ENCODE measurements at places on chromosomes 4 and X.

DNA sequence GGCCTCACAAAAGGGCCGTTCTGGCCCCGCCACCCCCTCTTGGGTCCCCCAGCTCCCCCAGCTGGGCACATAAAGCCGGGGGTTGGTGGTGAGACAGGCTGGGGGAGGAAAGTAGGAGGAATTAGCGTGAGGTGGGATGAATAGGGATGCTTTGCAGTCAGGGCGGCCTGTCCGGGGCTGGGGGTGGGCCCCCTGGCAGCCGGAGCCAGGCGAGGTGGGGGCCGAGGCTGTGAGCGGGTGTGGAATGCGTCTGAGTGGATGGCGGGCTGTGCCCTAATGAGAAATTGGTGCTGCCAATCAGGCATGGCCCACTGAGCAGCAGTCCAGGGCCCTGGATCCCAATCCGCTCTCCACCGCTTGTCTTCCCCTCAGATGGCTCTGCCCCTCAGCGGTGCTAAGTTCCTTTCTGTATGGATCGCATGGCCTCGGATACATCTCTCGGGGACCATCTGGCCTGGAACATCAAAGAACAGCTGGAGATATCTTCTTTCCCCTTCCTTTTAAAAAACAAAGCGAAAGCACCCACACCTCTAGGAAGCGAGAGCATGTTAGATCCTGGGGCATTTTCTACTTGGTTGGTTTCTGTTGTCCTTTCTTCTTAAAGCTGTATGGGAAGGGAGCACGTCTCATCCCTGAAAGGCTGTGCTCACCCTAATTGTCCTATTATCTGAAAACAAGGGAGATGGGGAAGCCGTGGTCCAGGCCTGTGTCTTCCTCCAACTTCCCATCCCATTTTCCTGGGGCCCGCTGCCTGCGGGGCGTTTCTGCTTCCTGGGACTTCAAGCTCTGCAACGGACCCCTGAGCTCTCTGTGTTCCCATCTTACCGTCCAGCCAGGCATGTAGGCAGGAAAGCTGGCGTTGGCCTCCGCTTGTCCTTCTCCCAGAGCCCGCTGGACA is 106.9 kb downstream of the SORCS2 start:
- DNase-seq, result no peak

DNA sequence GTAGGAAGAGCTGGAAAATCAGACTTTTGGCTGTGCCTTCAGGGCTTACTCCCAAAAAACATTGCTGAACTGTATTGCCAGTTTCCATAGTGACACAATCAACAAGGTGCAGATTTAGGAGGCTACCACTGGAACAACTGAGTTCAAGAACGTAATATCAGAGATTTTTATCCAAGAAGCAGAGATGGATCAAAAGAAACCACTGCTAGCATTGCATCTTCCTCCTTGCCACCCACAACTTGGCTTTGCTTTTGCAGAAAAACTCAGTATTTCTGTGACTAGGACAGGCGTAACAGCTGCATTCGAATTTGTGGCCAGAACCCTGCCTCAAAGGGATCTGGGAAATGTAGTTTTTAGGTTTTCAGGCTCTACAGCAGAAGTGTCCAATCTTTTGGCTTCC is 27.8 kb upstream of the WDFY3 start:
- DNase-seq, result no peak

DNA sequence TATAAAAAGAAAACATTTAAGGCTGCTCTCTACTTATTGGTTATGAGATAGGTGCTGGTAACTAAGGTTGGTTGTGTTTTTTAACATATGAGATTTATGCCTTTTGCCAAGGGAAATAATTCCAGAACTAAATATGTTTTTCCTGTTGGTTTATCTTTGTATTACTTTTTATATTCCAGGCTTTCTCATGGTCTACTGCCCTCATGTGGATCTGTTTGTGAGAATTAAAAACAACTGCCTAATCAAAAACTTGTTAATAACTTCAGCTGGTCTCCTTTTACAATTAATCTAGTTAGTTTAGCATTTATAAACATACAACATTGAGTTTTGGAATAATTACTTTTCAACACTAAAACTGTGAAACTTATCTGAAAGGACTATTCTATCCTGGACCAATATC is 1208.3 kb downstream of the ADGRL3 start:
- no peak for DNase-seq

DNA sequence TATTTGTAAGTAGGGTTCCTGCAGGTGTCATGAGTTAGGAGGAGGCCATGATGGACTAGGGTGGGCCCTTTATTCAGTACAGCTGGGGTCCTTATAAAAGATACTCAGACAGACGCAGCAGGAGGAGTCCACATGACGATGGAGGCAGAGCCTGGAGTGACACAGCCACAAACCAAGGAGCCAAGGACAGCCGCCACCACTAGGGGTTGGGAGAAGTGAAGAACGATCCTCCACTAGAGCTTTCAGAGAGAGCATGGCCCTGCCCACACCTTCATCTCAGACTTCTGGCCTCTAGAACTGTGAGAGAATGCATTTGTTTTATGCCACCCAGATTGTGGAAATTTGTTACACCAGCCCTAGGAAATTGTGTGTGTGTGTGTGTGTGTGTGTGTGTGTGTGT is 31.1 kb downstream of the JAKMIP1 start:
- DNase-seq, result no peak

- no peak for DNase-seq
These were observed 52.2 kb downstream of the AMMECR1 start for GRCh38 chrX:110265661-110266060.

DNA sequence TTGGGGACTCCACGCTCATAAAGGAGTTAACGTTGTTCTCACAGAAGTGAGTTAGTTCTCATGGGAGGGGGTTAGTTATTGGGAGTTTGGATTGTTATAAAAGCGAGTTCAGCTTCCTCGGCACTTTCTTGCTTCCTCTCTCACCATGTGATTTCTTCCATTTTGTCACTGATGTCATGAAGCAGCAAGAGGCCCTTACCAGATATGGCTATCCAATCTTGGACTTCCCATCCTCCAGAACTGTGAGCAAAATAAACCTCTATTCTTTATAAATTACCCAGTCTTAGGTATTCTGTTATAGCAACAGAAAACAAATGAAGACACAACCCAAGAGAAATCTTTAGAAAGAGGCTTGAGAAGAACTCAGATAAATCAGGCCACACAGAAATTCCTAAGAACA is 29.5 kb downstream of the RELL1 start:
- no peak for DNase-seq

- DNase-seq, result no peak
These were observed 5.7 kb downstream of the ACOT9 start for GRCh38 chrX:23737413-23737812.

DNA sequence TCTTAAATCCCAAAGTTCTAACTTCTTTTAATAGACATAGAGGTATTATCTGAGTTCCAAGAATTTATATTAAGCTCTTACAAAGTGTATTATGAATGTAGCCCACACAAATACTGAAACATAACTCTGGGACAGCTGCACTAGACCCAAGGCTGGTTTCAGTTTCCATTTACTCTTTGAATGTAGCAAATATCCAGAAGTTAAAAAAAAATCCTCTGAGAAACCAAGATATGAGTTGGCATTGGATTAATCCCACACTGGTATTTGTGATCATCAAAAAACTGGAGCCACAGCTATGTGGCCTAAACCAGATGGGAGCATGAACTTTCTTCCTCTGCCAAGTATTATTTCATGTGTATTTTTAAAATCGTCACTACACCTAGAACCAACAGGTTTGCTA is 23.6 kb upstream of the SMPX start:
- no peak for DNase-seq

- DNase-seq, result peak; percentile 56
These were observed 737 bp downstream of the FGF2 start for GRCh38 chr4:122827258-122827878.

GRCh38 chr4:99149426-99150019 is 5.4 kb upstream of the ADH4 start:
- no peak for DNase-seq

GRCh38 chr4:22487328-22487727 is 28.5 kb downstream of the ADGRA3 start:
- DNase-seq, result no peak

- no peak for DNase-seq
These were observed 203.5 kb upstream of the TET2 start for GRCh38 chr4:104942990-104943743.

DNA sequence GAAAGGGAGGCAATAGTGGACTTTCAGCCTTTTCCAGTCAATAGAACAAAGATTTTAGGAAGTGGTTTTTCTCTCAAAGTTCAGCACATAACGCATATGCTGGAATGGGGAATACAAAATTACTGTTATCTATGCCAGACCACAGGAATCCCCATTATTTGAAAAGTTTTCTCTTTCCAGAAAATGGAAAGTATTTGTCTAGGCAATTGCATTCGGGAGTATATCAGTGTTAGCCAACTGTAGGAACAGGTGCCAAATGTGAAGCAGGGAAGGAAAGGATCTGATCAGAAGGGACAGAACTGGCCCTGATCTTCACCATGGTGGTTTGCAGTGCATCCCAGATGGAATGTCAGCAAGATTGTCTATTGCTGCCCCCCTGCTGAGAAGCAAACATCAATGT is 213.6 kb downstream of the CPE start:
- no peak for DNase-seq

DNA sequence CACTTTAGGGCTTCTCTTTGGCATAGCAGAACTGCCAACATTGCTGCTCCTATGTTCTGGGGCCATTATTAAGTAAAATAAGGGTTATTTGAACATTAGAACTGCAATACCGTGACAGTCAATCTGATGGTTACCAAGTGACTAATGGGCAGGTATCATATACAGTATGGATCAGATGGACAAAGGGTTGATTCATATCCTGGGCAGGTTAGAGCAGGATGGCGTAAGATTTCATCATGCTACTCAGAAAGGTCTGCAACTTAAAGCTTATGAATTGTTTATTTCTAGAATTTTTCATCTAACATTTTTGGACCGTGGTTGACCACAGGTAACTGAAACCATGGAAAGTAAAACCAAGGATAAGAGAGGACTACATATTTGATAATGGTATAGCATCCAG is 40.9 kb downstream of the BRCC3 start:
- DNase-seq, result no peak

GRCh38 chr4:145679520-145679919 is 426 bp upstream of the C4orf51 start:
- no peak for DNase-seq

DNA sequence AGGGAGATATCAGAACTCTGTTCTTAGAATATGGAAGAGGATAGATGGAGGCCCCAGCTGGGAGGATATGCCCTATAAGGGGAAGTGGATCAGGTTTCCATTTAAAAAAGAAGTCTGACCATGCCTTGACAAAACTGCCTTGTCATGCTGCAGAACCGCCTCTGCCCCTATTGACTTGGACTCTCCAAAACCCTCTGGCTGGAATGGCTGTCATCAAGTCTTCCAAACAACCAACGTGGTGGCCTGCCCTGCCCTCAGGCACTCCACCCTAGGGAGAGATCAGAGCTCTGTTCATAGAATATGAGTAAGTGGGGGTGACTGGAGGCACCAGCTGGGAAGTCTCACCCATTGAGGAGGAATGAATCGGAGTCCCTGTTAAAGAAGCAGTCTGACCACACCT is 114.9 kb downstream of the VSIG4 start:
- DNase-seq, result no peak

DNA sequence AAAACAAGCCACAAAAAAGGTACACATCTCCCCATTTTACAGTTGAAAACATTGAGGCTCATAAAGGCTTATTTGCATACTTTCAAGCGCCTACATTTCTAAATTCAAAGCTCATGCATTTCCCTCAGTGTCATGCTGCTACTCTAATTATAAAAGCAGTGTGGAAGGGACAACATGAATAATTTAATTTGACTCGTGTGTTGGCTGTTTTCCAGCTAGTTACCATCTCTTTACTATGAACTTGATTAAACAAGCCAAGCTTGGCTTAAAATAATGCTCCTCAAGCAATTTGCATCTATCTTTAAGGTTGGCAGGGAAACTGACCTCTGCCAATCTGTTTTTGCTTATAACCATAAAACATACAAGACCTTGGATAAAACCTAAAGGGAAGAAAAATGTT is 252.5 kb upstream of the NEIL3 start:
- DNase-seq, result no peak

- DNase-seq, result no peak
These were observed 21.2 kb downstream of the SMAD1 start for GRCh38 chr4:145502809-145503208.

DNA sequence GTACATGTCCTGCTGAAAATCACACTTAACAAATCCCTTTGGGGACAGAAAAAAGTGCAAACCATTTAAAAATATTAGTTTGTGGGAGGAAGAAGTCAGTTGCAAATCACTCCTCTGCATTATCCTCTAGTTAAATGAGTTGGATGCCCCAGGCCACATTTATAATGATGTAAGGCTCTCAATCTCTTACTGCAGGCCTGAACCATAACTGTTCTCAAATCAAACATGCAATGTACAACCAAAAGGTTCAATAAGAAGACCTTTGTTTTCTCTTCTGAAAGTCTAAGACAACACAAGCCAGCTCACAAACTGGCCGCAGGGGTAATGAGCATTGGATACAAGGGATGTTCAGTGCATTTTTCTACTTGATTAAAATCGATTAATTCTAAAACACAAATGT is 39.7 kb downstream of the IGFBP7 start:
- no peak for DNase-seq

DNA sequence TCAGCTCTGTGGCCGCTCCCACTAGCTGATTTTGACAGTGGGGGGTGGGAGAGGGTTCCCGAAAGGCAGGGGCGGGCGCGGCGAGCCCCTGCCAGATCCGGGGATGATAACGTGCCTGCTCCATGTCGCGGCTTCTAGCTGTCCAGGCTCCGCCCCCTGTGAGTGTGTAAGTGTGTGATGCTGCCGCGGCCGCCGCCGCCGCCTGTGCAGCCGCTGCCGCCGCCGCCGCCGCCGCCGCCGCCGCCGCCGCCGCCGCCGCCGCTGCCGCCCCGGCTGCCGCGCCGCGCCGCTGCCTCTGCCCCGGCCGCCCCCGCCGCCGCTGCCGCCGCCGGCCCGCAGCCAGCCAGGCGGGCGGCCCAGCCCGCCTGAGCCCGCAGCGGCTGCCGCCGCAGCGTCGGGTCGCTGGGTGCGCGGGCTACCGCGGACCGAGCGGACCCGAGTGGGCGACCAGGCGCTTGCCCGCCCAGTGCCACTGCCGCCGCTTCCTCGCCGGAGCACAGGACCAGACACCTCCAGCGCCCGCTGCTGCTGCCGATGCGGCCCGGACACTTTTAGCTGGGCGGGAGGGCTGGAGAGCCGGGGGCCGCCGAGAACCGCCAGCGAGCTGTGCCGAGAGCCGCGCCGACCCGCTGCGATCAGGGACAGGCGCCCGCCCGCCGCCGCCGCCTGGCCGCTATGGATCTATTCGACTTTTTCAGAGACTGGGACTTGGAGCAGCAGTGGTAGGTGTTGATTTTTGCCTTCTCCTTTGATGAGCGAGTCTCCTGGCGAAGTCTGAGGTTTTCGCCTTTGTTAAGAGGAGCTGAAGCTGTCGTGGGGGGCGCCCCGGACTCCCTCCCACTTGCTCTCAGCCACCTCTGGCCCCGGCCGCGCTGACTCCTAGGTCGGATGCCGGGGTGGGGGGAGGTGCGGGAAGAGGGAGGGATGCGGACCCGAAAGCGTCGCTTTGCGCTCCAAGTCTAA is at the start of gene AFF2:
Gene AFF2, plus strand, starts transcription at position 195 of the 963 bp plus-strand sequence. Its CDS starts 481 bp downstream, at position 676.
- no peak for DNase-seq

GRCh38 chrX:39676434-39676833 is 421.3 kb downstream of the BCOR start:
- no peak for DNase-seq

GRCh38 chr4:38923746-38924145 is 56.1 kb downstream of the FAM114A1 start:
- DNase-seq, result no peak

GRCh38 chrX:54246866-54247265 is 63.8 kb upstream of the FAM120C start:
- no peak for DNase-seq

- no peak for DNase-seq
These were observed 359.2 kb downstream of the CCSER1 start for GRCh38 chr4:90486346-90486745.

GRCh38 chrX:54922547-54922946 is 1.9 kb downstream of the TRO start:
- DNase-seq, result no peak
